Esophagus squamous epithelium (tissue), 5 donors: ENCODE measurements at places on chromosomes 13 and 19.

GRCh38 chr13:83845106-83845505 is 37.2 kb downstream of the SLITRK1 start:
- DNase-seq, result no peak

DNA sequence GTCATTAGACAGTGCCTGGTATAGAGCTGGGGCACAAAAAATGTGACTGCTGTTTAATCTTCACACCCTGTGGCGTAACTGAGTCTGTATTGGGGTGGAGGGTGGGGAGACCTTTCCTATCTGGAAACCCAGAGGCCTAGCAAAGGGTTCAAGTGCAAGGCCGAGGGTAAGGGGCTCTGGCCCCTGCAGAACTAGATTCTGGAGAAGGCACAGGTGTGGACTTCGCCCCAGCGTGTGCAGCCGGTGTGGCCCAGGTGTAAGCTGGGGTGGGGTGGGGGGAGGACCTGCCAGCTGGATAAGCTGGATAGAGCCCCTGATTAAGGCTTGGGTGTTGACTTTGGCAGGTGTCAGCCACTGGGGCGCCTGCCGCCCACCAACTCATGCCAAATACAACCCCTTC is 1.3 kb downstream of the RAB3D start:
- DNase-seq, result no peak

DNA sequence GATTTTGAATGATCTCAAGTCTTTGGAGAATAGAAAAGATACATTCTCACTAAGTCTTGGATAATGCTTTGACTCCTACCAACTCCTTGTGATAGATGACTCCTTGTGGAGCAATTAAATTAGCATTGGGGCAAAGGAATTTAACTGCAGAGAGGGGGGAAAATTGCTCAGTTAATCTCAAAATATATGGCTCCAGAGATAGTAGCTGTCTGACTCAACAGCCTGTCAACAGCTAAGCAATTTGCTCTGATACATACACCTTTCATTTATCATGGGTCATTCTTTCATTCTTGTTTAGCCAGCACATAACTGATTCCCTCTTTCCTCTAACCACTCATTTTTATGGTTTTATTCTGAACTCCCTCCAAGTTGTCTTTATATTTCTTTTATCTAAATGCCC is 225.6 kb upstream of the OBI1 start:
- DNase-seq, result no peak

DNA sequence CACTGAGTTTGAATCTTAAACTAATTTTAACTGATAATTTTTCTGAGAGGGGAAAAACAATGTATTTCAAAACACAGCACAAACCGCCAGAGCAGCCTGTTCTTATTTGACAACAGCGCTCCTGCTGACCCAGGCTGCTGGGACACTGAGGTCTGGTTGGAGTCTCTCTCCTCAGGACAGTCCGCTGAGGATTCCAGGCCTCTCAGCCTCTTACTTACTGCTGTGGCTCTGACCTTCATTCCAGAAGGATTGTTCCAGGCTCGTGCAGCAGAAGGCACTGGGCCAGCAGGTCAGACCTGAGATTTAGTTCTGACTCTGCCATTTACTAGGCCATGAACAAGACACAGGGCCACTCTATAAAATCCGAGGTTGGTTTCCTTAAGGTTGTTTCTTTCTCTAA is 393.6 kb downstream of the TDRD3 start:
- DNase-seq, result no peak

- no peak for DNase-seq
These were observed 249.5 kb upstream of the TSHZ3 start for GRCh38 chr19:31598730-31599238.

DNA sequence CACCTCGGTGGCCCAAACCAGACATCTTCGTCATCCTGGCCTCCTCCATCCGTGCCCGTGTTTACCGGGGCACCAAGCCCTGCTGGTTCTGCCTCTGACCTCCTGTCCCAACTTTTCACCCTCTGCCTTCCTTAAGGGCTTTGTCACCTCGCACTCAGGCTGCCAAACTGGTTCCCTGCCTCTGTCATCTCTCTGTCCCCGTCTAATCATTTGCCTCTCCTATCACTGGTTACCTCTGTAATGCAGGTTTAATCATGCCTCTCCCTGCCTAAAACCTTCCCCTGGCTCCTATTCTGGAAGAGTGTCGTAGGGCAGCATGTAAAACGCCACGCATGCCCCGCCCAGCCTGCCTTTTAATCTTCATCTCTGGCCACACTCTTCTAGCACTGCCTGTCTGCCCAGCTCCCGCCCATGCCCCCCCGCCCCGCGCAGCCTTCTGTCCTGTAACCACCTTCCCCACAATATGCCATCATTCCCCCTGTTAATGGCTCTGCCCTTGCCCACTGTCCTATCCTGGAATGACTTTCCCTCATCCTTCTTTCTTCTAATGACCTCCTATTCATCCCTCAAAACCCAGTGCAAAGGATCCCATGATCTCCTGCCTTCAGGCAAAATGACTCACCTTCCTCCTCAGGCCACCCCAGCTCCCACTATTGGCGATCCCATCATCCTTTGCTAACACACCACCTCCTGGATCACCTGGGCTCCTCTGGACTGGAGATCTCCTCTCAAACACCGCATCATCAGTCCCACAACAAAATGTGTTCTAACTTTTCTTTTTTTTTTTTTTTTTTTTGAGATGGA is 66.7 kb downstream of the PEX11G start:
- no peak for DNase-seq

DNA sequence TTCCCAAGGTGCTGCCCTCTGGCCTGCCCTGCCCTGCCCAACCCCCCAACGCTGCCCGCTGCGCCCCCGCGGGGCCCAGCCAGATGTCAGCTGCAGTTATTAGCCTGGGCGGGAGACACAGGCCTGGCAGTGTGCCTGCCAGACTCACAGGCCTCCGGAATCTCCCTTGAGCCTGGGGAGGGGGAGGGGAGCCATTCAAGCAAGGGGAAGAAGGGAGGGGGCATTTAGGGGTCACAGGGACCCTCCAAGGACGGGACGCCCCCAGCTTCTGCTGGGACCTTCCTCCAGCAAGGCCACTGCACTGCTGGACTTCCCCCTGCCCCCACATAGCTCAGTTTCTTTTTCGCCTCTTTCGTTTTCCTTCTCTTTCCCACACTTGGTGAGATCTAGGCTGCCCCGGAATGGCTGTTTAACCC is 2.6 kb upstream of the JUNB start:
- DNase-seq, result no peak

DNA sequence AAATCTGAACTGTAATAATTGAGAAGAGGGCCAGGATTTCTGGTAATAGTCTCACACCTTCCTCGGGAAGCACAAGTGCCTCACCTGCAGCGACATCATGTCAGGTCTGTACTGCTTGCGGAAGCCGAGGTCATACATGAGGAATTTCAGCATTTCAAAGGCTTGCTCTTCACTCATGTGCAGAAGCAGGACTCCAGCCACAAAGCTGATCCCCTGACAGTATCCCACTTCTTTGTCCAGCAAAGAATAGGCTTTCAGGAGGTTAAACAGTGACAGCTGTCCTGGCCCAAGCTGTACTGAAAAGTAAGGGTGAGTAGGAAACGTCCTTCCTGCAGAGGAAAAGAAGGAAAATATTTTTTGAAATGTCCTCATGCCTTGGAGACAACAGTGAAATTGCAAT is 182.7 kb downstream of the TBC1D4 start:
- no peak for DNase-seq

GRCh38 chr13:72820898-72821279 is 39.0 kb downstream of the PIBF1 start:
- DNase-seq, result no peak

- no peak for DNase-seq
These were observed 772 bp downstream of the GPC6 start for GRCh38 chr13:93227280-93227877.

DNA sequence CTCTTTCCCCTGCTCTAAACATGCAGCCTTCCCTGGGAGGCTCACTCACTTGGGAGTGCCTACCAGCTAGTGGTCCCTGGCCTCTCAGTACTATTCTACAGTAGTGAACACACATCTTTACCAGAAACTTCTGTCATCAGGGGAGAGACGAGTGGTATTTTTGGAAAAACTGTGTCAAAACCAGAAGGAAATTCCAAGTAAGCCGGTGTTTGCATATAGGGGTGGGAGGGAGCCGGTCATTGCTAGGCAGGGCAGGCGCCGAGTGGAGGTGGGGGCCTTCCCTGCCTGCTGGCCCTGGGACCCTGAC is 7.0 kb downstream of the RPS9 start:
- no peak for DNase-seq

GRCh38 chr19:36421749-36422481 is 3.5 kb upstream of the ZFP82 start:
- DNase-seq, result no peak

DNA sequence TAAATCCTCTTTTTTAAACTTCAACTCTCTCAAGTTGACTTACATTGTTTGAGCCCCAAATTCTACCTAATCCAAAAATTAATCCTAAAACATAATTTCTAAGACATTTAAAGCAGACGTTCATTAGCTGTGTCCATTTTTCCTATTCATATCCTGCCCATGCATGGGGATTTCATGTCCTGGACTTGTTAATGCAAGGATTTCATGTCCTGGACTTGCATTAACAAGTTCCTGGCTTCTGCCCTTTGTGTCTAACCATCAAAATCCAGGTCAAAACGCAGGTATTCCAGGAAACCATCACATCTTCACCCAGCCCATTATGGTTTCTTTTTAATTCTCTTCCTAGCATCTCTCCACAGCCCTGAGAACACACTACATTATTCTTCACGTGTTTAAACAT is 454.9 kb downstream of the KLF5 start:
- DNase-seq, result no peak

- DNase-seq, result no peak
These were observed 97.7 kb upstream of the IPO5 start for GRCh38 chr13:97855570-97856303.
